GF-D8 (cell line): ENCODE measurements at places on chromosomes 5 and 9.

DNA sequence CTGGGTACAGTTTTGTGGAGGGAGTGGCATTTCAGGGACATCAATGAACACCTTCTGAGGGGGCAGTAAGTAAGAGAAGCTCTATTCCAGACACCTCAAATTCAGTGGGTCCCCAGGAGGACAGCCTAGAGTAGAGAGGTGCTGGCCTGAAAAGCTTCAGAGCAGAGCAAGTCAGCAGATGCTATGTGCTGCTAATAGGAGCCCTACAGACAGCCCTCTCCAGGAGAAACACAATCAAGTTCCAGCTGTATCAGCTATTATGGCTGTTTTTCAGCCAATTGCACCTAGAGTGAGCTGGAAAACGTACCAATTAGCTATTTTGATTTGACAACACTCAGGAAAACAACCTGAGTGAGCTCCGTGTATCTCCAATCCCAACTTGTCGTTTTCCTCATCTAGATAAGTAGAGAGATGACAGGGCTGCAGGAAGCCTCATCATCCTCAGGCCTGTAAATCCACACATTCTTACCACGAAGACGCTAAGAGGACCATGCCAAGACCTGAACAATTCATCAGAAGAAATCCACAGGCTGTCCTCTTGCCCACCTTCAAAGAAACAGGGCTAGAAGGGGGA is 104.9 kb downstream of the PIK3R1 start:
- DNase-seq, result no peak

DNA sequence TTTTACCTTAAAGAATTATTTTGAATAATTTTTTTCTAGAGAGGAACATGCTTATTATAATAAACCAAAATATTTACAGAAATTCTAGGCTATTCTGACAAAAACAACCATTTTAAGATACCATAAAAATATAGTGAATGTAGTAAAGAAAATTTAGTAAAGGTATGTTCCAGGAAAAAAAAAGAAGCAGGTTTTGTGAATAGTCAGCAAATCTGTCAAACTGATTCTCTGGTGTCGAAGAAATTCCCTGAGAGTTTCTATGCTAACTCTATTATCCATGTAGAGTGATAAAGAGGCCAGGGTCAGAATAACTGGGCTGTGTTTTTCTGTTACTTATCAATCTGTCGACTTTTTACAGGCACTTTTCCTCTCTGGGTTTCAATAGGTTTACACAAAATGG is 459.2 kb downstream of the KIF4B start:
- no peak for DNase-seq

DNA sequence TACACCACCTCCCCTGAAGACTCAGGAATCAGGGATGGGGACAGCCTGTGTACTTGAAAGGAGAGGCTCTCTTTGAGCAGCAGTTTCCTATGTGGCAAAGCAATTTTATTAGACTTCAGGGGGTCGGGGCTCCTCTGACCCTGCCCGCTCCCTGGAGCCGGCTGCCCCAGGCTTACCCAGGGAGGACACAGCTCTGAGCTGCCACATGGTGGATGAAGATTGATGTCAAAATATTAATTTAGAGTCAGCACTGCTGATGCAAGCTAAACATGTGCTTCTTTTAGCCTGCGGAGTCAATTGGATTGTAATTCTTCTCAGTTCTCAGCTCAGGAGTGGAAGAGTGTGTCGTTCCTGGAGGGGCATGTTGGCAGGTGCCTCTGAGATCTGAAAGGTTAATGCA is 606.1 kb downstream of the KIF4B start:
- no peak for DNase-seq

- DNase-seq, result no peak
These were observed 1.0 kb downstream of the NREP start for GRCh38 chr5:111755942-111756381.

- DNase-seq, result no peak
These were observed 218.4 kb upstream of the KLF4 start for GRCh38 chr9:107707915-107708441.

GRCh38 chr9:132077881-132078698 is 1.6 kb downstream of the MED27 start:
- no peak for DNase-seq

DNA sequence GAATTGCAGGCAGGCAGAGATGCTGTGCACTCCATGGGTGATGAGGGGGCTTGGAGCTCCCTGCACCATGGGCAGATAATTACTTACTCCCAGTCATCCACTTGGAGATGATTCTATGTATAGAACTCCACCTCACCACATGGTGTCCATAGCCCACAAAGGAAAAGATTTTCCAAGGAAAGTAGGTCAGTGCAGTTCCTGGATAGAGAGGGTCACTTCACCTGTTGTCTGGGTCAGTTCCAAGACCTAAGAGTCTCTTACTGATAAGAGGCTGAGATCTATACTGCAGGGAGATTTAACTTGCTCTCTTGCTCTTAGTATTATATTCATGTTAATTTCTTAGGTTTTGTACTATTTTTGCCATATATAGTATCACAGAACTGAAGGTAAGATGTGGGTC is 113.9 kb upstream of the BRINP1 start:
- DNase-seq, result no peak

- no peak for DNase-seq
These were observed 4.4 kb upstream of the FOXE1 start for GRCh38 chr9:97848480-97849237.

- no peak for DNase-seq
These were observed 9.3 kb downstream of the SH3RF2 start for GRCh38 chr5:145945620-145946111.

GRCh38 chr5:142244440-142244839 is 80.4 kb downstream of the SPRY4 start:
- no peak for DNase-seq

DNA sequence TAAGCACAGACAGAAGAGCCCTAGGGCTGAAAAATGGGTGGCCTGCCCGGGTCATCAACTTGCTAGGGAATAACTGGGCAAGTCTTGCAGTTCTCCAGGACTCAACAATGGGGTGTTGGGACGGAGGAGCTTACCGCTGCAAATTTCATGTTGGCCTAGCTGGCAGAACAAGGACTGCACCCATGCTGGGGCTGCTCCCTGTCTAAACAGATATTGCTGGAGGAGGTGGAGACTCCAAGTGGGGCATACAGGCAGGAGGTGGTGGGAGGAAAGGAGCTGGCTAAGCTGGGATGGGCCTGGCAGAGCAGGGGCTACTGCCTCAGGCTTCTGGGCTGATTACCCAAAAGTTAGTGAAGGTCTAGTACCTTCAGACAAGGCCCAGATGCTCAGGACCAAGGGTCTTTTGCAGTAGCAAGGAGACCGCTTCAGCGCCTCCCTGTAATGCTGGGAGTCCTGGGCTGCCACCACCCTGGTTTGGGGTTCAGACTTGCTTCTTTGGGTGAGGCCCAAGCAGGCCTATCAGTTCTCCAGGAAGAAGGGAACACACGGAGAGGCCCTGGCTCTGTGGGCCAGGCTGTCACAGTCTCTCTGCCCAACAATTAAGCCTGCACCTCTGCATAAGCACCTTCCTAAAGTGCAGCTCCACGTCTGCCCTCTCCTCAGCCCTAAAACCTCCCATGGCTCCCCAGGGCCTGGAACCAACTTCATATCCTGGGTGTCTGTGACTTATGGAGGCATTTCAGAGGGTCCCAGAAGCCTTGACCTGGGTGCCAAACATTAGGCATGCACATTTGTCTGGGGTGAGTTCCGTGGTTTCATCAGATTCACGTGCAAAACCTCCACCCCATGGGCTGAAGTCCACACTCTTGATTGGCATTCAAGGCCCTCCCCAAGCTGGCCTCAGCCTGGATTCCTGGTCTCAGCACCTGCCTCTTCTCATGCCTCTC is 24.2 kb upstream of the KIF12 start:
- no peak for DNase-seq

GRCh38 chr9:35606138-35606504 is 1.1 kb downstream of the TESK1 start:
- DNase-seq, result no peak

GRCh38 chr5:113000466-113000865 is 23.9 kb downstream of the DCP2 start:
- DNase-seq, result no peak
